Muscle of leg (tissue), 16 donors: ENCODE measurements at places on chromosomes 3 and 15.

DNA sequence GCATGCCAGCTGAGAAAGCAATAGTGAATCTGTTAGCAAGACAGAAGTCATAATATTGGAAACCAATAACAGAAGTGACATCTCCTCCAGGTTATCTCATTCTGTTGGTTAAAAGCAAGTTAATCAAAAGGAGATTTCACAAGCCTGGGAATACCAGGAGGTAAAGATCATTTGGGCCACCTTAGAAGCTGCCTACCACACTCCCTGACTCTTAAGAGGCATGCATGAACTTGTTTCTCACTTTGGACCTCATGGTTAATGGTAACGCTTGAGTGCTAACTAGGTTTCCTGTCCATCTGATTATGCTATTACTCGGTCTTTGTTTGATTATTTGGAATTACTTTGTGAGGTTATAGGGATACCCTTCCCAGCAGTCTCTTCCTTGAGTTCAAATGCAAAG is 650.8 kb upstream of the SGO1 start:
- no peak for DNase-seq

DNA sequence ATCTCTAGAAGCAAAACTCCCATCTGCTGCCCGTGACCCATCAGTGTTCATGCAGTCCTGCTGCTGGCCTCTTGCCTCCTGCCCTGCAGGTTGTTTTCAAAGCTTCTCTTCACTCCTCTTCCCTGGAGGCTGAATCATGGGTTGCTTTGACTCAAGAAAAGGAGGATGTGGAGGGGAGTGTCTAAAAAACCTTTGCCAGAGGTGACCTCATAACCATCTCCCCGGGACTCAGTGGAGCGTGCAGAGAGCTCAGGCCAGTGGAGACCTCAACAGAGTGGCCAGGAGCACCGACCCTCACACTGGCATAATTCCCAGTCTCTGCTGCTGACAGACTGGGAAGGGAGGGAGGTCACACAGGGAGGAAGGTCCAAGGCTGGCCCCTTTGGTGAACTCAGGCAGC is 60.9 kb upstream of the ITGA11 start:
- DNase-seq, result peak; percentile 72

GRCh38 chr3:18112674-18113375 is 312.3 kb downstream of the SATB1 start:
- DNase-seq, result no peak

DNA sequence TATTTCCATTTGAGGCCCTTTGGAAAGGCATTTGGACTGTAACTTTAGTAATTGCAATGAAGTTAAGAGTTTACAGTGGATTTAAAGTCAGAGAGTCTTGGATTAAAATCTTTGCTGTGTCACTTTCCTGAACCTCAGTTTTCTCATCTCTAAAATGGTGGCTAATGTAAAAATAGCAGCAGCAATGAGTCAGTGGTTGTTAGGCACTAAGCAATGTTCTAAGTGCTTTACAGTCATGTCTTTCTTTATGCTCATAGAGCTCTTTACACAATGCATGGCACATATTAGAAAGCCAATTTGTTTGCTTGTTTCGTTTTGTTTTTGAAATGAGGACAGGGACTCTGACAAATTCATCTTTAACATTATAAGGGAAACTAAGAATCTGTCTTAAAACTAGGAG is 222.7 kb upstream of the DNAJC19 start:
- no peak for DNase-seq

DNA sequence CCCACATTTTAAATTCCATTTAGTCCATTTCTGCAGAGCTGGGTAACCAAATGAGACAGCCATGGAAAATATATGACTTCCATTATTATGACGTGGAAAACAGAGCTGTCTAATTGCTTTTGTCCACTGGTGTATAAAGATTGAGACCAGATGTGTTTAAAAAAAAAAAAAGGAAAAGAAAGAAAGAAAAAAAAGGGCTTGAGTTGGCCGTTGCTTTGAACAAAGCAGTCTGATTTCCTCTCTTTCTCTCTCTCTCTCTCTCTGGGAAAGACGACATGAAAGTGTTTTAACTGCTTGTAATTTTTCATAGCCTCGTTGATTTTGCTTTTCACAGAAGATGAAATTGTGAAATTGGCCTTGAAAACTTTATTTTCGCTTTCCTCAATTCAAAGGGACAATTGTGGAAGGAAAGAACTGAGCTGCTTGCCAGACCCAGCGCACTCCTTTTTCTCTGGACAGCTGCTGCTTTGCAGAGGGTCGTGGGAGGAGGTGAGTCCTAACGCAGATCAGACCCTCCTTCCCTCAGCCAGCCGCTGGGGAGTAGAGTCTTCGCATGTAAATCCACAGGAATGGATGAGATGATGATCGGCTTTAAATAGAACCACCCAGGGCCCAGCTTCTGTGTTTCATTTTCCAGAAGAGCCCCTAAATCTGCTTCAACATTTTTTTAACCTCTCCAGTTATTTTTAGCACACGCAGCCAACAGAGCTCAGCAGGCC is 42.8 kb upstream of the UBE2E1 start:
- peak; percentile 93 for DNase-seq

- no peak for DNase-seq
These were observed 257.9 kb downstream of the PDCD6IP start for GRCh38 chr3:34056181-34056910.
